Pericardium fibroblast (primary cell): ENCODE measurements at places on chromosomes 6 and 20. TPM values are rescaled to one million over a fixed set of nuclear protein-coding genes. Genes with fewer than 3 reads are reported as not detected.

TREML2 gene
- total RNA-seq = not detected in 2 replicates

ZNF133 gene
- total RNA-seq = 12.8 and 16.7 TPM in 2 replicates

COL19A1 gene
- under 0.01 TPM in 1 of 2 replicates, not detected in the other for total RNA-seq

KCNS1 gene
- total RNA-seq = 1.4 TPM in 2 replicates

RIPK1 gene
- total RNA-seq = 10.6 and 16.9 TPM in 2 replicates

TRIM38 gene
- 7.7 and 14.0 TPM in 2 replicates for total RNA-seq

PNLDC1 gene
- 1.4 TPM in 1 of 2 replicates, not detected in the other for total RNA-seq

PLAGL2 gene
- 4.2 and 5.5 TPM in 2 replicates for total RNA-seq

RAMACL gene
- 0.17 and 0.23 TPM in 2 replicates for total RNA-seq

CD24 gene
- 0.34 and 7.5 TPM in 2 replicates for total RNA-seq

ULBP2 gene
- total RNA-seq = 0.94 and 4.8 TPM in 2 replicates

DLK2 gene
- 0.23 and 5.8 TPM in 2 replicates for total RNA-seq

FAM162B gene
- total RNA-seq = 0.23 and 1.2 TPM in 2 replicates

GPR31 gene
- total RNA-seq = not detected in 2 replicates

SCRT2 gene
- not detected in 2 replicates for total RNA-seq

SH3BGRL2 gene
- total RNA-seq = 2.6 and 3.8 TPM in 2 replicates

DOK5 gene
- 9.9 and 12.7 TPM in 2 replicates for total RNA-seq

NKX2-2 gene
- not detected in 2 replicates for total RNA-seq

HIVEP2 gene
- 5.4 and 5.6 TPM in 2 replicates for total RNA-seq

MACROD2 gene
- 0.12 TPM in 1 of 2 replicates, not detected in the other for total RNA-seq

BCAS1 gene
- 0.17 TPM in 1 of 2 replicates, not detected in the other for total RNA-seq

MRPL14 gene
- total RNA-seq = 25.7 and 40.7 TPM in 2 replicates

TBX18 gene
- total RNA-seq = 29.6 and 61.3 TPM in 2 replicates
